Kasumi-1 (cell line): ENCODE measurements at places on chromosomes 2 and 18.

DNA sequence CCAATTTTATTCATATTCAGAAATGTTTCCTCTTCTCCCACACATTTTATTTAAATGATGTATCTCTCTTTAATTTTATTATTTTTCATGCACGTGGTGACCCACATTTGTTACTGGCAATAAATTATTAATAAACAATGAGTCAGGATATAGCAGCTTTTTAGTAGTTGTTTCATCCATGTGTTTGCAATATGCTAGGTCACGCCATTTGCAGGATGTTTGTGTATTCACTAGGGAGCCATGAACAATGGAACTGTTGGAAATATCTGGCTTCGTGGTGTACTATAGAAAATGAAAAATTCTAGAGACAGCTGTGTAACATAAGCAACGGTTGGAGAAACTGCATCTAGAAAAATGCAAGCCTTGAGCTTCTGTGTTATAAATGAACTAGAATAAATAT, 176.0 kb upstream of the COL3A1 start:
- no peak for DNase-seq

- DNase-seq, result peak; percentile 15
These were observed 76.0 kb downstream of the CD28 start for GRCh38 chr2:203782262-203782976.

DNA sequence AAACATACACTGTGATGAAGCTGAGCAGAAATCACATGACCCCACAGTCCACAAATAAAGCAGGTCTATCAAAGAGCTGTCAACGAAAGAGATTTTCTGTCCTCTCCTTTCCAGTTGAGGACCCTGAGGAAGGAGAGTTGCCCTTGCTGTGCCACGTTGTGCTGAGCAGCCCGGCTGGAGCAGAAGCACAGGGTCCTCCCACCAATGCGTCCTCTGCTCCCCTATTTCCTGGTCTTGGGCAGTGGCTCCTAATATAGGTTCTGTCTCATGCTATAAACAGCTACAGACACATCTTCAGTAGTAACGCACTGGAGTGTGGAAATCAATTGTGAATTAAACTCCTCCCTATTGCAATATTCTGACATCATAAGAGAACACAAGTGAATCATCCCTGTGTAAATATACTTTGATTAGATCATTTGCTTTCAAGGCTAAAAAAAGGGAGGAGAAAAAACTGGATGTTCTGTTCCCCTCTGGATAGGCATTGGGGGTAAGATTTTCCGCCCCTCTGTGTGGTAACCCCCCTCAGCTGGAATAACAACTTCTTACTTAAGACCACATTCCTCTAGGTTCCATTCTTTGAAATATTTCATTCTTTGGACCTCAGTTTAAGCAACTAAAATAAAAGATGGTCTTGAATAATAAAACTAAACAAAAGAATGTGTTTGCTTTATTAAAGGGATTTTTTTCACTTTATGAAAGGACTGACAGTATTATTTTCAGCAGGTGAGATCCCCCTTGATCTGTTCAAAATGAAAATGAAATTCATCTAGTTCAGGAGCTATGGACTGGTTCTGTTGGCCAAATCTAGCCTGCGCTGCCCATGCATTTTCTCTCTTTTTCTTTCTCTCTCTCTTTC, 8.3 kb upstream of the RHOB start:
- peak; percentile 9 for DNase-seq

GRCh38 chr2:121084130-121084680, 200.8 kb downstream of the TFCP2L1 start:
- DNase-seq, result no peak

GRCh38 chr2:53233759-53234547, 533.7 kb upstream of the CHAC2 start:
- DNase-seq, result no peak

DNA sequence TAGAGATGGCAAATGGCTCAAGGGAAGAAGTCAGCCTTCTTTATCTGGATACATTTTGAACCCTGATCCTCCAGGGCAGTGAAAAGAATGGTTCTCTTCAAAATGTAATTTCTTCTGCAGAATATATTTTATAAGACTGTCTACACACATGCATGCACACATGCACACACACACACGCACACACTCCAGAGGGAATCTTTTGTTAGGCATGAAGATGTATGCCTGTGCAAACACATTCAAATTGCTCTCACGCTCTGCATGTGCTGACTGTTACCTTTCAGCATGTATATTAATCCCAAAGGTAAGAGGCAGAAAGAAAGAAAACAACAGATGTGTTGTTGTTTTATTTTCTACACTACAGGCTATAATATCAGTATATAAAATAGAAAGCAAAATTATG, 43.2 kb downstream of the SLC5A7 start:
- DNase-seq, result no peak

GRCh38 chr2:150484461-150485021, 2.9 kb downstream of the RND3 start:
- no peak for DNase-seq

GRCh38 chr2:151553-152334, 105.4 kb upstream of the FAM110C start:
- DNase-seq, result no peak

DNA sequence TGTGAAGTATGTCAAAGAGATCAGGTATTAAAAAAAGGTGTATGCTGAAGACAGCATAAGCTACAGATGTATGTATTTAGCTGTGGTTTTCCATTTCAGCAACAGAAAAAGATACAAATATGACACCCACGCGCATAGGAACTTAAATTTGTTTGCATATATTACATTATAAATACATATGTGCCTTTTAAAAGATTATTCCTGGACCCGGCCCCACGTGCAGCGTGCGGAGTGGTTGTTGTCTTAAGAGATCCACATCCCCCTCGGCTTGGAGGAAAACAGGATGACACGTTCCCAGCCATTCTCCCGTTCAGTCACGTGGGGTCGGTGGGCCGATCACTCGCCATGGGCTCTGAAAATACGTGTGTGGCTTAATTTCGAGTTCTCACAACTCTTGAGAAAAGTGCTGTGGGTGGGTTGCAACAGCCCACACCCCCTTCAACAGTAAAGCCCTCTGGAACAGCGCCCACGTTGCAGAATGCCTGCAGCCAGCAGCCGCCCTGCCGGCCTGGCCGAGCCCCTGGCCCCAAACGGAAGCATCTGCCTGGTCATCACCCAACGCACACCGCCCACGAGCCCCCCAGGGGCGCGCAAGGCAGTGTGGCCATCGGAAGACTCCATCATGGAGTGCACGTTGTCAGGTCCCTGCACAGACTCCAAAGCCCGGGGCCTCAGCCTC, 18.6 kb upstream of the KCNG2 start:
- no peak for DNase-seq

- no peak for DNase-seq
These were observed 17.7 kb upstream of the ARL5A start for GRCh38 chr2:151845884-151846283.

- no peak for DNase-seq
These were observed 56.4 kb upstream of the STPG4 start for GRCh38 chr2:47211497-47212011.

GRCh38 chr2:45167920-45168629, 158.8 kb upstream of the SIX2 start:
- DNase-seq, result no peak

DNA sequence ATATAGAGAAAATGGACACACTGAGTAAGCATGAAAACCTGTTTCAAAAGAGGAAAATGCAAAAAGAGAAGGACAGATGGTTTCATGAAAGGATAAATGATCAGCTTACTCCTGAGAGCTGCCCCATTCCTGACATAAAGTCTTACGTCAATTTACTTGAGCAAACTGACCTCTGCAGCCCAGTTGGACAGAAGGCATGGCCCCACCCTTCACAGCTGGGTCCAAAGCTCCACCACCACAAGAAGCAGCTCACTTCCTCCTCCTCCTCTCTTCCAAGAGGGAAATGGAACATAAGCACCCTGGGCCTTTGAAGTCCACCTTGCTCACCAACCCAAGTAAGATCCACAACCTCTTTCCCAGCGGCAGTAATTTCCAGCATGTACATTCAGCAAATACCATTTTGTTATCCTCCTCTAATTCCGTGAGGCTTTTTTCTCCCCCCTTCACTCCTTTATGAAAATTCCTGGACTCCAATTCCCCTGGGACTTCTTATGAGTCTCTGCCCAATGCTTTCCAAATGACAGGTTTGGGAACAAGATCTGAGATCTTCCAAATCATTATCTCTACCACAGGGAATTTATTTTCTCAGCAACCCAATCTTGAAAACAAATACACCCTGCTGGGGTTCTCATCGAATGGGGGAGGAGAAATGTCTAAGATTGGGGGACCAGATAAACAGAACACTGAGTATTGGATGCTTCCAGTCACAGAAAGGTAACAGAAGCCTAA, 10.1 kb downstream of the COL4A4 start:
- no peak for DNase-seq

DNA sequence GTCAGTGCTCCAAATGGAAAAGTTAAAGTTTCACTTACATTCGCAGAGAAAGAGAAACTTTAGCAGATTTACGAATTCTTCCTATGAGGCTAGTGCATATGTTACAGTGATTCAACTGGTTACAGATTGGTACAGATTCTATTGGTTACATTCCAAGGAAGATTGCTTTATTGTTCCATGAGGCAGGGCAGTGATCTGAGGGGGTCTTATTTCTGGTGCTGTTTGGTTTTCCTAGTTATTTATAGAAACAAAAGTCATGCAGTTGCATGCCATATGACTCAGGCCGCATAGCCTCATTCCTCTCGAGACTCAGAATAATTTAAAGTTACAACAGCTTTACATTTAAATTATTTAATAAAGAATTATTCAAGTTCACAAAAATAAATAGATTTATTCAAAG, 385.4 kb upstream of the SYT4 start:
- DNase-seq, result no peak

DNA sequence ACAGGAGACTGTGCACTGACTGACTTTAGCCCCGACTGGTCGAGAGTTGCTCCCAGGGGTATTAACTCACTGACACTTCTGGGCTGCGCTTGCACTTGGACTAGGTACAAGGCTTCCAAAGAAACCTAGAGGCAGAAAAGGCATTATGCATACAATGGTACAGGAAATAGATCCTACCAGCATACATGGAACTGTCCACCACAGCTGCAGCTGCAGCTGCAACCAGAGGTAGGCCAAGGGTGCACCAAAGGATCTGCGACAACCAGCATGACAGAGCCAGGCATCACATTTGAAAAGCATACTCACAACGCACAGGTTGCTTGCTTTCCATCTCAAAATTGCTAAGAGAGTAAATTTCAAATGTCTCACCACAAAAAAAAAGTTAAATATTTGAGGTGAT, 22.6 kb upstream of the PGAP1 start:
- DNase-seq, result no peak

- no peak for DNase-seq
These were observed 245.1 kb downstream of the LRRTM1 start for GRCh38 chr2:80059447-80059846.
